Non-pigmented ciliary epithelial cell (primary cell): ENCODE measurements at places on chromosomes 5 and 9.

- no peak for DNase-seq
Observed at GRCh38 chr5:73822278-73822988, 196.4 kb downstream of the ARHGEF28 start.

- no peak for DNase-seq
Observed at GRCh38 chr5:133228316-133228715, 176.5 kb downstream of the HSPA4 start.

DNA sequence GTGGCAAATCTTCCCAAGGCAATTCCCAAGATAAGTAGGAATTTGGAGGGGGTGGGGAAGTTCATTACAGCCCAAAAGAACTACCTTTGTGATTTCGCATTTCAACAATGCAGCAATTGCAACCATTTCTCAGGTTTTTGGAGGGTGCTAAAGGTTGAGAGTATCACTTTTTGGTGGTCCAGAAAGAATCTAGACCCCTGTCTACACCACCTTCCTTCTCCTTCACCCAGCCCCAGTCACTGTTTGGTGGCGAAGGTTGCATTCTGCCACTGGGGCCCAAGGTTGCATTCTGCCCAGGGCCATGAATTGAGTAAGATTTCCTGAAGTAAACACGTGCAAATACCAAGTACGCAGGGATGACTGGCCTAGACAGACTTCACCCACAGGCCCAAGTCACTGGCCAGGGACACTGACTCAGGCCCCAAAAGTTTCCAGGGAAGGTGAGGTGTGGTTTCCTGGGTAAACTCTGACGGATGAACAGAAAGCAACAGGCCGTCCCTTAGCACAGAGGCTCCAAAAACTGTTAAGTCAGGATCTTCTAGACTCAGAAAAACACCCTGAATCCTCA lies 5.7 kb downstream of the PDE6A start:
- peak; percentile 51 for DNase-seq

DNA sequence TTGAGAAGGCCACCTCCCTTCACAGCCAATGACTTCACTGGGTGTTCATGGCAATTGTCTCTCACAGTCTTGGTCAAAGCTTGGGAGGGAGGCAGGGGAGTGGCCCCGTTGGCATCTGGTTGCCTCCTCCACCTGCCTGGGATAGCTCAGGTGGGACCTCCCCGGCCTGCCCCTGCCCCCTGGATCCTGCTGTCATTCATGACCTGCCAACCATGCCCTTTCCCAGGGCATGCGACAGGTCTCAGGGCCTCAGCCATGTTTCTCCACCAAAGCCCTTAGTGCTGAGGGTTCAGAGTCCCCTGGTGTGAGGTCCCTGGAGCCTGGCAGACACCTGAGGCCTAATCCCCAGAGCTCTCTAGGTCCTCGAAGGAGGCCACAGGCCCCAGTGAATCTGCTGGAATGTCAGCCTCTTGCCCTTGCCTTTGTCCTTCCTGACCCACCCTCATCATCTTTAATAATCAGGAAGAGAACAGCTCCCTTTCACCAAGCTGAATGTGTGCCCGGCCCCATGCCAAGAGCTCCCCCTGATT lies 5.6 kb downstream of the DAB2IP start:
- no peak for DNase-seq

DNA sequence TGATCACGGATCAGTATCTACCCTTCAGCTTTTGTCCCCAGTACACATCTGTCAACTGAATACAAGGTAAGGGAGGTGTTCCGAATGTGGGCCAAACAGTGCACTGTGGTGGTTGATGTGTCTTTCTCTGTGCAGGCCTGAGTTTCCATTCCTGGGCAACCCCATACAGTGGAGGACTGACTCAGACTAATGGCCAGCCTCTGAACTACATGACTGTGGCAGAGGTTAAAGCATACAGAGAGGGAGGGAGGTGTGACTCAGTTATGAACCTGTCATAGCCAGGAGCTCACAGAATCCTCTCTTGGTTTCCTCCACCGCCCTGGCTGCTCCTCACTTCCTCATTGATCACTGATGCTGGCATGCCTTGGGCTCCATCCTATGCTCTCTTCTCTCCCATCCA lies 136.4 kb upstream of the TAS2R1 start:
- DNase-seq: no peak

GRCh38 chr5:173281910-173282309 lies 46.3 kb downstream of the STC2 start:
- DNase-seq: no peak

GRCh38 chr9:91208837-91209236 lies 152.9 kb downstream of the AUH start:
- no peak for DNase-seq
